SK-N-SH (cell line): ENCODE measurements at places on chromosomes 11 and 22. TPM values are rescaled to one million over a fixed set of nuclear protein-coding genes. Genes with fewer than 3 reads are reported as not detected.

Gene PDE2A
- 0.32 and 0.43 TPM in 2 replicates for polyA plus RNA-seq

Gene C11orf16
- polyA plus RNA-seq: not detected in 2 replicates

Gene KRTAP5-7
- 0.06 and 0.07 TPM in 2 replicates for polyA plus RNA-seq

Gene CYTH4
- polyA plus RNA-seq: 0.03 and 0.07 TPM in 2 replicates

Gene OR52N5
- polyA plus RNA-seq: not detected in 2 replicates

- no peak for DNase-seq
Measured at GRCh38 chr11:85737738-85738137, 51.7 kb upstream of the CCDC89 start.

DNA sequence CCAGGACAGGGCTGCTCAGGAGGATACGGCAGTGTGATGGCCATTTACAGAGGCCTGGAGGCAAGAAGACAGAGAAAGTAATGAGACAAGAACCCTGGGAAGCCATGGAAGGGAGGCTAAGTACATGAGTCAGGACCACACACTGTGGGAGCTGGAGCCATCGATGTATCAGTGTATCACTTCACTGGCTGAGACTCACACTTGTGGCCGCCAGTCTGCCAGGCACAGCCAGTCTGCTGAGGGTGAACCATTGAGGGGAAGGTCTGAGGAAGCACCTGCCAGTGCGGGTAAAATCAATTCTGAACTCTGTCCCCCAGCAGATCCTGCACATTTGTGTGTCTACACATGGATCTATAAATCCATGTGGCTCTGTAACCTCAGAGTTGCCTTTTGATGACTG, 195.6 kb downstream of the GRIK4 start:
- DNase-seq: no peak

DNA sequence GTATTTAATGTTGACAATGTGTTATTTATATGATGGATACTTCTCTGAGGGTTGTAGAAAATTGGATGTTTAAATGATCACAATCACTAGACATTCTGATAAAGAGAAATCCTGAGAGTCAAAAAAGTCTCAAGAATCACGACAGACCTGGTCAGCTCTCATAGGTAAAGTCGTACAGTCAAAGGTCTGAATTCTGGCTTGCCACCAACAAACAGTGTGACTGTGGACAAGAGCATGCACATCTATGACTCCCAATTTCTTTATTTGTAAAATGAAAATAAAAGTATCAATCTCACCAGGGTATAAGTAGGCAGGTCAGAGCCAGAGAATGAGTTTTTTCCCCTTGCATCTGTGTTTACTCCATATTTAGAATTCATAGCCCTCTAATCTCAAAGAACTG, 556.7 kb downstream of the FAM181B start:
- no peak for DNase-seq

DNA sequence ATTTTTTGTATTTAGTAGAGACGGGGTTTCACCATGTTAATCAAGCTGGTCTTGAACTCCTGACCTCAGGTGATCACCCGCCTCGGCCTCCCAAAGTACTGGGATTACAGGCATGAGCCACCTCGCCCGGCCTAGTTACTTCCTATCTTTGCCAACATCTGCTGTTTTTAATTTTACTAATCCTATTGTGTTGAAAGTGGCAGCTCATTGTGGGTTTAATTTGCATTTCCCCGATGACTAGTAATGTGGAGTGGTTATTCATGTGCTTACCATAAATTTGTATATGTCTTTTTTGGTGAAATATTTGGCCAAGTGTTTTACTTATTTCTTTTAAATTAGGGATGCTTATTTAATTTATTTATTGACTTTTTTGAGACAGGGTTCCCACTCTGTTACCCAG, 74.2 kb upstream of the SLC25A18 start:
- no peak for DNase-seq

- DNase-seq: no peak
Measured at GRCh38 chr11:26063915-26064314, 268.0 kb upstream of the ANO3 start.

- no peak for DNase-seq
Measured at GRCh38 chr11:19814421-19814820, 101.8 kb downstream of the NAV2 start.

DNA sequence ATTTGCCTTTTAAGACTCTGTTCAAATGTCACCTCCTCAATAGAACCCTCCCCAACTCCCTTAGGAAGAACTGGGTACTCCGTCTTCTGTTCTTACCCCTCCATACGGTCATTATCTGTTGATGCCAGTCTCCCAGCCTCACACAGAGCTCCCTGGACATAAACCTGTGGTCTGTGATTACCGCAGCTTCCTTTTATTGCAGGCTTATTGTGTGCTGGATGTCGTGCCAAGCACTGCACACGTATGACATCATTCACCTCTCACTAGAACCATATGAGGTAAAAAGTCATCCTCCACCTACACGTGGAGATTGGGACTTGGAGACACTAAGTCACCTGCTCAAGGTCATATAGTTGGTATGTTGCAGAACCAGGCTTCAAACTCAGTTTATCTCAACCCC, 15.3 kb downstream of the PTPN5 start:
- DNase-seq: no peak

- DNase-seq: no peak
Measured at GRCh38 chr11:119518746-119519730, 96.1 kb upstream of the THY1 start.

DNA sequence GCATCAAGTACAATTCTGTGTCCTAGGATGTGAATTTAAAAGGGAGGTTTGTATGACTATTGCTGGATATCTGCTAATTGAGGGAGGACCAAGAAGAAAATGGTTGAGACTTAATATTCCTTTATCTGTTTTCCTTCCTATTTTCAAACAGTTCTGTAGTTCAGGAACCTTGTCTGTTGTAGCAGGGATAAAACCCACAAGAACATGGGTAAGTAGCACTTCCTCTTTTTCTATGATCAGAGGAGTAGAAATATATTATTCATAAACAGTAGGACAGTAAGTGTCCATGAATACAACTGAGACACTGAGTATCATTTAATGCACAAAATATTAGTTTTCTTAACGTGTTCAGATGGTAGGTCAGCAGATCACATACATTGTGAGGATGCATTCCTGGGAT, 7.6 kb downstream of the MS4A3 start:
- DNase-seq: no peak

GRCh38 chr11:22561283-22561682, 64.3 kb downstream of the FANCF start:
- DNase-seq: no peak

DNA sequence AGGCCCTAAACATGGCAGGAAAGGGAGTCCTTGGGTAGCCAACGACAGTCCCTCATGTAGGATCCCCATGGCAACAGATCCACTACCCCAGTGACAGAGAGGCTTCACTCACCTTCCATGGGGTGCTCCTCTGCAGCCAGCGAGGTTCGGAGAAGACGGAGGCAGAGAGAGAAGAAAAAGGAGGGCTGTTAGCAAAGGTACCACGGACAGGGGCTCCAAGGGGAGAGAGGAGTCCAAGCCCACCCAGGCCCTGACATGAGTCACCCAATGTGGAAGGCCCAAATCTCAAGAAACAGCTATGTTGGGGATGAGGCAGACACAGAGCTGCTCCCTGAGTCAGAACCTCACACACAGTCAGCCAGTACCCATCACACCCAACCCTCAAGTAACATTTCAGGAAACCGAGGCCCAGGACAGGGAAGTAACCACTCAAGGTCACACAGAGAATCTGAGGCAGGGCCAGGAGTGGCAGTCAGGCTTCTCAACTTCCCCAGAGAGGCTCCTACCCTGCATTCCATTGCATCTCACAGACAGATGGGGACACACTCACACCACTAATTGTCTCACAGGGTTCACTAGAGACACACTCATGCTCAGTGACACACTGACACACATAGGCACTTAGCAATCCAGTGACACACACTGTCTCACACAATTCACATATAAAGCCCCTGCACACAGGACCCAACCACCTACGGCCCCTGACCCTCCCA, 25.2 kb downstream of the NRXN2 start:
- DNase-seq: no peak
